ENCODE measurements at places on chromosomes 7 and 10.

DNA sequence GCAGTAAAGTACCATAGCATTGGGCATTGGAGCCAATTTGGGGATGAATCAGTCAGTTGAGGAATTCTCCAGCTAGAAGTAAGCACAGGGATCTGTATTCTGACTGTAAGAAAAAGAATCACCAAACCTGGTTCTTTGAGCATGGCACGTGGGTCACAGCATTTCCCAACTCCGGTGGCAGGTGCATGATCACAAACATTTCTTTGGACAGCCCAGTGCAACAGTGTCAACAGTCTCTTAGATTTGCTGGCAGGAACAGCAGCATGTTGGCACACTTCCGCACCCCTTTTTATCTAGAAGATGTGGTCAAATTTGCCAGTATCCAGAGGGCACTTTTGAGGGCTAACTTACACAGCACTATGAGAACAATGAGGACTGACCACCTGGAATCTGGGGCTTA, 437.5 kb upstream of the GHITM start:
- DNase-seq = no peak

- DNase-seq = peak; percentile 15
Measured at GRCh38 chr7:82722946-82723345, 279.4 kb upstream of the CACNA2D1 start.

GRCh38 chr10:114526126-114526503, 121.8 kb upstream of the AFAP1L2 start:
- DNase-seq = no peak

GRCh38 chr10:119831656-119832055, 41.0 kb downstream of the MCMBP start:
- DNase-seq = no peak

DNA sequence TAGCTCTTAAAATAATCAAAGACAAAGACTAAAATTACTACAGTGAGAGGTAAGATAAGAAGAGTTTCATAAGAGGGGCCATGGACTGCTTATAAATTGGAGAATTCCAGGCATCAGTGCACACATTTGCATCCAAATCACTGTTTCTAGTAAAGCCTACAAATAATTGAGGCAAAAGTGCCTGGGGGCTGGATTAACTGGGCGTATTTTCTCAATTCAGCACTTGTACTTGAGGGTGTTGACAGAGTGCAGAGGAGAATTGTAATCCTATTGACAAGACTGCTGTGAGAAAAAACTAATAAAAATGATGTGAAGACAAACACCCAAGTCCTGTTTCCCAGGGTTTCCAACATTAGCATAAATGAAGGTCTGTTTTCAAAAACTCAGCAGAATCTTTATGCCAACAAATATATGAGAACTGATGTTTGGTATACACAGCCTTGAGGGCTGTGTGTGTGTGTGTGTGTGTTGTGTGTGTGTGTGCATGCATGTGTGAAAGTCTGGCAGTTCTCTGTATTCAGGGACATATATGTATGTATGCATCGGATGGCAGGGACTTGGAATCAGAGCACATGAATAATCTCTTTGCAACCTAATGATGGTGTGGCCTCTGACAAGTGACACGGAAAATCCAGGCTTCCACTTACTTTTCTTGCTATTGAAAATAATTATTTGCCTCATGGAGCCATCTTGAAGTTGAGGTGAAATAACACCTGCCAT, 182.1 kb upstream of the CDC14C start:
- DNase-seq = no peak

DNA sequence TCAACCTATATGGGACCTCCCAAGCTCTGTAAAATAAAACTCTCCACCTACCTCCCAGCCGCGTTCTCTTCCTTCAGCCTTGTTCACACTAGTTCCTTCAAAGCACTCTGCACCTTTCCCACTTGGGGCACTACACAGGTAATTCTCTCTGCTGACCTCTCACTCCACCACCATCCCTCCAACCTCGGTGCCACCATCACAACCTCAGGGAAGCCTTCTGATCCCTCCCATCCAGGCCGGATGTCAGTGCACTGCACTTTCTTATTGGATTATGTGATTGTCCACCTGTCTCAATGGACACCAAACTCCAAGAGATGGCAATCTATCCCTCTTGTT, 7.0 kb downstream of the LARP4B start:
- no peak for DNase-seq

DNA sequence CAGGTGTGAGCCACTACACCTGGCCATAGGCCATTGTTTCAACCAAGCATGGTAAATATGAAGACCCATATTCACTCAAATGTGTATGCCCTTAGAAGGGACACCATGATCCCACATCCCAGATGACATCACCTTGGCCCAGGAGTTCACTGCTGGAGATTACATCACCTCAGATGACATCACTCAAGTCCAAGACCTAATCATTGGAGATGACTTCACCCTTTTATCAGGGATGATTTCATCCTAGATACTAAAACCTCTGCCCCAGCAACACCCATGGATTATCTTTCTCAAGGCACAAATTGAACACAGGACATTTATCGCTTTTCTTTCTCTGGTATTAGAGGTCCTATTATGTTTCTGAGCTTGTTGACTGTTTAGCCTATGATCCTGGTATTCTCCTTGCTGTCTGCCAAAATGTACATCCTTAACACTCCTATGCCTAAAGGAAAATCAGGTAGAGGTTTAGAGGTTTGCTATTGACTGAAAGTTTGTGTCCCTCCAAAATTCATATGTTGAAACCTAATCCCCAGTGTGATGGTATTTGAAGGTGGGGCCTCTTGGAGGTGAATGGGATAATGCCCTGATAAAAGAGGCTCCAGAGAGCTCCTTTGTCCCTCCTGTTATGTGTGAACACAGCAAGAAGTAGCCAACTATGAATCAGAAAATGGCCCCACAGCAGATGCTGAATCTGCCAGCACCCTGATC, 9.8 kb upstream of the CYP2C18 start:
- DNase-seq = no peak

GRCh38 chr7:48250441-48250951, 79.2 kb downstream of the ABCA13 start:
- peak; percentile 82 for DNase-seq

GRCh38 chr10:25978771-25979170, 44.7 kb downstream of the MYO3A start:
- no peak for DNase-seq

- DNase-seq = peak; percentile 83
Measured at GRCh38 chr7:93921607-93922566, at the start of gene GNG11. Gene GNG11, plus strand, starts transcription at chr7:93921735. Its CDS starts 403 bp downstream, at chr7:93922138.

DNA sequence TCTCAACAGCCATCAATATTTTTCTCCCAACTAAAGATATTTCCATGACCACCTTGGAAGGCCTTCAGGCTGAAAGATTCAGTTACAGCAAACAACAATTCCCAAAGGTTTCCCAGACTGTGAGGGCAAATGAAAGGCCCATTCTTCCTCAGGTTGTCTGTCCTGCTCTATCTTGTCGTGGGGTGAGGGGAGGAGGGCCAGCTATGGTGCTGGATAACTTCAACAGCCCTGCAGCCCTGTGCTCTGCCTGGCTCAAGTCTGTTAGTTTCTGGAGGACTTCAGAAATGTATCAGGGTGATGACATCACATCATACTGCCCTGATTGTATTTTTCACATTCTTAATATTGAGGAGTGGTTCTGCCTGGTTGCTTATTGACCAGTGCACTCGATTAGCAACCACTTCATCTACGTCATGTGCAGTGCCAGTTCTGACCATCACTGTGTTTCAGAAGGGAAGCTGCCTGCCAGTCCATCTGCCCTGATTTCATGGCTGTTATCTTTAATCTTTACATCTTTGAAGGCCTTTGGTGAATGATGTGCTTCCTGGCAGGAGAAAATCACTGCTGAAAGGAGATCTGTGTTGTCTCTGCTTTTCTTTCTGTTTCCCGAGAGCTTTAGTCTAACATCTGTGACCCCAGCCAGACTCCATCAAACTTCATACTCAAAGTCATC, 135.5 kb downstream of the NRF1 start:
- DNase-seq = no peak

DNA sequence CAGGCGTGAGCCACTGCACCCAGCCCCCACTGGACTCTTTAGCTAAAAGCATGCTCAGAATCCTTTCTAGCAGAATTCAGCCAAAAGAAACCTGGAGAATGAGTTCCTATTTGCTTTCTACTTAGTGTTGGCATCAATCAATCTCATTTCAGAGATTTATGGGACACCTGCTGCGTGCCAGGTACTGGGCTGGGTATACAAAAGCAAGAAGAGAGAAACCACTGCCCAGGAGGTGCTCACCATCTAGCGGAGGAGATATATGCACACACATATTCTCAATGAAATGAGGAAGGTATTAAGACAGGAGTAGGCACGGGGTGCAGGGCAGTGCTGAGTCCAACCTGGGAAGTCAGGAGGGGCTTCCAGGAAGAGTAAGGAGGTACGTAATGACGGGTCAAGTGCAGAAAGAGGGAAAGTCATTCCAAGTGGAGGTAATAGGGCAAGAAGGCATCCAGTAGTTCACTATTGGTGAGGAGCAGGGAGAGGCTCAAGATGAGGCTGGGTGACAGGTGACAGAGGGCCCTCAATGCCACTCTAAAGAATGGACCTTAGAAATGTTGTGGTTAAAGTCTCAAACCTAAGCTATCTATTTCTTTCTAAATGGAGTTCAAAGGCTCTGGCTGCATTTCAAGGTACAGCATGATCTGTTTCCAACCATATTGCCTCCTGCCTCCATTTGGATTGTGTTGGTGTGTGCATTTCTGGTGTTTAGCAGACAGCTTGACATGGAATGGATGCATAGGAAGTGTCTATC, 22.1 kb downstream of the ABLIM1 start:
- no peak for DNase-seq

DNA sequence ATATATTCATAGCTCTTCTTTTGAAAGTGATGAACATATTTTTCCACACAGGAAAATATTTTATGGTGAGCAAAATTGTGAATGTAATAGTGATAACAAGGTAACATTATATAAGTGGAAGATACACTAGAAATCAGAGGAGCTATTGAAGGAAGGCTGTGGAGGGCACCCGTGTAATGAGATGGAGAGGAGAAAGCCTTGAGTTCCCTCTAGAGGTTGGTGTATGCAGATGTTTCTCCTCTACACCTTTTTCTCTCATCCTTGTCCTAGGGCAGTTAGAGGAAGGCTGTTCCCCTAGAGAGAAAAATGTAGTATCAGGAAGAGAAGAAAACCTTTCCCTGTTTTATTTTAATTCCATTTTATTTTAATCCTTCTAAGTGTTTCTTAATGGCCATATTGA, 54.6 kb upstream of the NRG3 start:
- no peak for DNase-seq

Data from fibroblast of skin of right biceps (primary cell).